Renal pelvis (tissue), 12 donors: ENCODE measurements at places on chromosomes 2 and 18. TPM values are rescaled to one million over a fixed set of nuclear protein-coding genes. Genes with fewer than 3 reads are reported as not detected.

DNA sequence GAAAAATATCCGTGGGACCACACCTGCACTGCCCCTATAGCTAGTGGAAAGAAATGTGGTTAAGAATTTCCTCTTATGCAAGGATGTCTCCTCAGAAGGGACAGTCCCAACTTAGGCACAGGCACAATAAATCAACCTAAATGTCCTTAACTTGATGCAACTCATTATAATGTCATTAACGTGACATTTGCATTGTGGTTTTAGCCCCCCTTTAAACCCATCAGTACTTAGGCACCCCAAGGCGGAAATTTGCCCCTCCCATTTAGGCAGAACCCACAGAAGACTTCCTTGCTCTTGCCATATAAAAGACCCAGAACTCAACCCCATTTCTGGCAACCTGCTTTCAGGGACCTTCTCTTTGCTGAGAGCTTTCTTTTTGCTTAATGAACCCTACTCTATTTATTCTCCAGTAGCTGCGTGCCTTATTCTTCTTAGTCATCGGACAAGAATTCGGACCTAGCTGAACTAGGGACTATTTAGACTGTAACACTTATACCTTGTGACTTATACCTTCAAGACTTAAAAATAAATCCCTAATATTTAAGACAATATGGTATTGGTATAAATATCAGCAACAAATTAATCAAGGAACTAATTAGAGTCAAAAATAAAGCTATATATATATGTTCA is 1281.6 kb upstream of the TMEFF2 start:
- no peak for DNase-seq

DNA sequence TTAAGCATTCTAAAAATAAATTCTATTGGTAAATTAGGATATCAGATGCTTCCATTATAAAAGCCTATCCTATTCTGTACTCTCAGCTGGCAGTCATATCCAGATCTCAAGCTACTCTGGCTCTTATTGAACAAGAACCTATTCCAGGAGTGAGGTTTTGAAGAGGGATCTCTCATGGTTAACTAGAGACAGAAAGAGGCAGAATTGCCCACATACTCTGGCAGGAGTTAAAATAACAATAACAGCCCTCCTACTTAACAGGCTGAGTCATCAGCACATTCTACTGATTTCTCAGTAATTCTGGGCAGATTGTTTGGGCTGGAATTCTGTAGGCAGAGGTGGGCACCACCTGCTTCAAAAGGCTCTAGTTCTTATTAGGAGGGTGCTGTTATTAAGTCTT is 142.0 kb upstream of the UNC80 start:
- no peak for DNase-seq

UBR3 gene
- 41.6 TPM for polyA plus RNA-seq

ACOXL gene
- 0.93 TPM for polyA plus RNA-seq

DPYSL5 gene
- 10.6 TPM for polyA plus RNA-seq

GRCh38 chr18:48194591-48195181 is 214.5 kb downstream of the ZBTB7C start:
- no peak for DNase-seq
